ENCODE measurements at places on chromosomes 2 and 18. TPM values are rescaled to one million over a fixed set of nuclear protein-coding genes. Genes with fewer than 3 reads are reported as not detected.

The FOSL2 gene
- total RNA-seq: 160 TPM

The INHA gene
- total RNA-seq: not detected

The CAB39 gene
- total RNA-seq: 115 TPM

The RMDN2 gene
- total RNA-seq: 28.5 TPM

Data from mucosa of descending colon (tissue), 3 donors.